Activated T-cell treated with anti-CD3 and anti-CD28 coated beads for 4 hours (primary cell): ENCODE measurements at places on chromosomes 4 and X.

GRCh38 chr4:2930135-2930757, 33.0 kb downstream of the NOP14 start:
- no peak for DNase-seq

- no peak for DNase-seq
Observed at GRCh38 chr4:161850631-161851030, 313.2 kb downstream of the FSTL5 start.

DNA sequence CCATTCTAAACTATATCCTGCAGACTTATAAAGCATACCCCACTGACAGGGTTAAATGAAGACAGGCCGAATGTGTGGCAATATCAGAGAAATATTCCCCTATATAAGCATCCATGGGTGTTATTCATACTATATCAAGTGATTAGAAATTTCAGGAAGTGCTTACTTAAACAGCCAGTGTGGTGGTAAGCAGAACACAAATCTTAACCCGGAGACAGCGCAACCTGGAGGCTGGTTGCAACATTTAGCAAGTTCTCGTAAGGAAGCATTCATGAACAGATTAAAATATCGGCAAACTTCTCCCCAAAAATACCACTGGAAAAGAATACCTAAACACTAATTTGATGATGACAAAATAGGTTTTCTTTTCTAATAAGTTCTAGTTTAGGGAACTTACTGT, 261.2 kb downstream of the CBLL2 start:
- DNase-seq: no peak

GRCh38 chrX:54921427-54922021, 900 bp downstream of the TRO start:
- peak; percentile 25 for DNase-seq

DNA sequence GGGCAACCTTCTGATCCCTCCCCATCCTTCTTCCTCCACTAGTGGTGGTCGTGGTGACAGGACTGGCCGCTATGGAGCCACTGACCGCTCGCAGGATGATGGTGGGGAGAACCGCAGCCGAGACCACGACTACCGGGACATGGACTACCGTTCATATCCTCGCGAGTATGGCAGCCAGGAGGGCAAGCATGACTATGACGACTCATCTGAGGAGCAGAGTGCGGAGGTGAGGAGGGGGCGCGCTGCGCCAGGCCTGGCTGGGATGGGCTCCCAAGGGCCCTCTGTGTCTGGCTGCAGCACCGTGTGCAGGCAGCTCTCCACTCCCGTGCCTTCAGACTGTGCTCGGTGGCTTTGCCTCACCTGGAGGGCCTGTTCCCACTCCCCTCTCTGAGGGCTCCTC, 24.3 kb downstream of the RBM10 start:
- DNase-seq: no peak
